ENCODE measurements at places on chromosomes 16 and 17.

DNA sequence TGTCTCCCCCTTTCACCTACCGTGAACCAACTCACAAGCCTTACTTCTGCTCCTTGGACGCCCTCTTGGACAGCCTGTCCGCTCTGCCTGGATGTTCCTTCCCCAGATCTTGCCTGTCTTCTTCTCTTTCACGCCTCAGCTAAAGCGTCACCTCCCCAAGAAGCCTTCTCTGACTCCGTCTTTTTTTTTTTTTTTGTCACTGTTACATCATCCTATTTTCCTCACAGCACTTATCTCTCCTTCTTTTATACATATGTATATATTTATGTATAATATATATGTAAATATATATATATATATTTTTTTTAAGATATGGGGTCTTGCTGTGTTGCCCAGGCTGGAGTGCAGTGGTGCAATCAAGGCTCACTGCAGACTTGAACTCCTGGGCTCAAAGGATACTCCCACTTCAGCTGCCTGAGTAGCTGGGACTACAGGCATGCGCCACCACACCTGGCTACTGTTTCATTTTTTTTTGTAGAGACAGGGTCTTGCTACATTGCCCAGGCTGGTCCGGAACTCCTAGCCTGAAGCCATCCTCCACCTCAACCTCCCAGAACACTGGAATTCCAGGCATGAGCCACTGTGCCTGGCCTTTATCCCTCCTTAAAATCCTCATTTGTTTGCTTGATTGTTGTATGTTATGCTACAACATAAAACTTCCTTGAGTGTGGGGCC is 16.5 kb upstream of the AKTIP start:
- no peak for DNase-seq

DNA sequence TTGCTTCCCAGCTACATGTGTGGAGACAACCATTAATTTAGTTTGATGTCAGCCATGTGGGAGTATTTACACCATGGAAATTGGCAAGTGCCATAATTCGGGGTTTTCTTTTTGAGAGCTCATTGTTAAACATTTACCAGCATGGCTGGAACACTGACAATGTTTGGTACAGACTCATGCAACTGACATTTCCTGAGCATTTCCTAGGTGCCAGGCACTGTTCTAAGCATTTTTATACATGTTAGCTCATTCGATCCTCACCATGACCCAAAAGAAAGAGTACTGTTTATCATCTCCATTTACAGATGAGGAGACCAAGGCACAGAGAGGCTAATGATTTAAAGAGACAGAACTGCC is 86.9 kb downstream of the FOXL1 start:
- DNase-seq: no peak

- DNase-seq: no peak
Observed at GRCh38 chr16:5885521-5885920, 787.9 kb upstream of the EEF2KMT start.

GRCh38 chr17:72566671-72567484 is 446.1 kb downstream of the SOX9 start:
- no peak for DNase-seq

DNA sequence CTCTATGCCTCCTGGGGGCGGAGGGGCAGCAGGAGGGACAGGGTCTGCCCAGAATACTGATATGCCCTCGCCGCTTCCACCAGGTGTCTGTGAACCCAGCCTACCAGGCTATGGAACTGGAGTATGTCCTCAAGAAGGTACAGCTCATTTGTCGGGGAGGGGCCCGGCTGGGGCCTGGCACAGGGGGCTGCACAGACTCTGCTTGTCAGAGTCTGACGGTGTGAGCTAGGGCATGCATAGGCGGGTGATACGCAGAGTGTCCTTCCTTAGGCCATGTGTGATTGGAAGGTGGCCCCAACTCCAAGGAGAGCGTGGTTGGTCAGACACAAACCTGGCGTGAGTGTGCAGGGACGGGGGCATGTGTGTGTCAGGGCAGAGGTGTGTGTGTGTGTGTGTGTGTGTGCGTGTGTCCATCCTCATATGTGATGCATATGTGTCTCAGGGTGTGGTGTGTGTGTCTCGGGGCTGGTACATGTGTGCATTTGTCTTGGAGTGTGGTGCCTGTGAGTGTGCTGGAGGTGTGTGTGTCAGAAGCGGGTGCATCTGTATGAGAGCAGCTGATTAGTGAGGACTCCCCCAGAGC is 7.0 kb downstream of the CHAD start:
- no peak for DNase-seq

GRCh38 chr16:18958621-18959029 is 25.1 kb upstream of the TMC7 start:
- DNase-seq: no peak

DNA sequence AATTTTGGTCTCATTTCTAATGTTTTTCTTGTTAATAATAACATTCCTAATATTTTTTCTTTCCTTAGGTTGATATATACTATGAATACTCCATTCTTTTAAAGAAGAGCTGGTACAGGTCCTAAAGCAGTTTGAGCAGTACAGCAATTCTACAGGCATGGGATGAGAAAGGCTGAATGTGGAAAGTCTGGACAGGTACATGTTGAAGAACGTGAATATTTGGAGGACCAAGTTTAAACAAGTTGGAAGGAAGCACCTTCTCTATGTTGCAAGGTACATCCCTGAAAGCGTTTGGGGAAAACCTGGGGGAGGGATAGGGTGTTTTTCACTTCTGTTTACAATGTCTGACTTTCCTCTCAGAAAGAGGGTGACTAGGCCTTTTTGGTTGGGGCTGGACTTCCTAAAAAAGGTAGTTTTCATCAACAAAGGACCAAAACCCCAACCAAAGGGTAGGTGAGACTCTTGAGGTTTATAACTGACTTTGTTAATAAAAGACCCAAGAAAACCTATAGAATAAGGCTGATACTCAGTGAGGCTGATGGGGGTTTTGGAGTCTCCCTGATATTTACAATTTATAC is 95.9 kb upstream of the AXIN2 start:
- DNase-seq: no peak

GRCh38 chr16:26598061-26598460 is 468.7 kb upstream of the C16orf82 start:
- DNase-seq: no peak

GRCh38 chr17:64676763-64677162 is 14.7 kb upstream of the SMURF2 start:
- no peak for DNase-seq

DNA sequence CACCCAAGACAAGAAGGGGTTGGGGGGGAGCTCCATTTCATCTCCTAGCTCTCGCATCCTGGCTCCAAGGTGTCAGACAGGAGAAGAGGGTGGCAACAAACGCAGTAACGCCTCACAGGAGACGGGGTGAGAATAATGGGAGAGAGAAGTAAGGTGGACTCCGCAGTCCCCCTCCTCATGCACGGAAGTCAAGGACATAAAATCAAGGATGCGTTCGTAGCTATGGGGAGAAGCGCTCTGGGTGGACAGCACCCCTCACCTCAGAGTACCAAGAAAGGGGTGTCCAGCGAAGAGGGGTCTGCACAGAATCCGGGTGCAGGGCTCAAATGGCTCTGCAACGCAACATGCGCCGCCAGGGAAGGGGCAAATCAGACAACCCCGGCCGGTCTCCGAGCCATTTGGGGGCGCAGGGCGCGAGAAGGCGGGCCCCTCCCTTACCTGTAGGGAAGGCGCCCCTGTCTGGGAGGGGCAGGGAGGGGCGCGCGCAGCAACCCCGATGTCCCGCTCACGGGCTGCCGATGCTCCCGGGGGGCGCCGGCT is 555 bp downstream of the HDAC5 start:
- no peak for DNase-seq

- no peak for DNase-seq
Observed at GRCh38 chr16:23843143-23843542, 7.4 kb downstream of the PRKCB start.

DNA sequence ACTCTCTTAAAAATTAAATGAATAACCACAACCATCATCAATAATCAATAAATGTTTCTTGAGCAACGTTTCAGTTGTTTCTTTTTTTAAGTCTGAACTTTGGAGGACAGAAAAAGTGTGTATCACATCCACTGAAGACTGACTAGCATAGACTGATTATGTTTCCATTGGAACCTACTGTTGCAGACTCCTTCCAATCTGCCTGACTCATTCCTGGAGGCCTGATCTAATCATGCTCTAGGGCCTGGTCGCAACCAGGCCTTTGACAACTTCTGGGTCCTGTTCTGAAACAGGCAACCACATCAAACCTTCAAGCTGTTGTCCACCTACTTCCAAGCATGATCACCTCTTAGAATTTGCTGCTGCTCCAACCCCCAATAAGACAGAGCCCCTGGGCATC is 109.2 kb upstream of the NUDT7 start:
- no peak for DNase-seq

GRCh38 chr16:81388357-81388756 is 56.3 kb upstream of the CMIP start:
- DNase-seq: no peak

GRCh38 chr17:49850772-49851386 is 3.0 kb upstream of the TAC4 start:
- DNase-seq: no peak

DNA sequence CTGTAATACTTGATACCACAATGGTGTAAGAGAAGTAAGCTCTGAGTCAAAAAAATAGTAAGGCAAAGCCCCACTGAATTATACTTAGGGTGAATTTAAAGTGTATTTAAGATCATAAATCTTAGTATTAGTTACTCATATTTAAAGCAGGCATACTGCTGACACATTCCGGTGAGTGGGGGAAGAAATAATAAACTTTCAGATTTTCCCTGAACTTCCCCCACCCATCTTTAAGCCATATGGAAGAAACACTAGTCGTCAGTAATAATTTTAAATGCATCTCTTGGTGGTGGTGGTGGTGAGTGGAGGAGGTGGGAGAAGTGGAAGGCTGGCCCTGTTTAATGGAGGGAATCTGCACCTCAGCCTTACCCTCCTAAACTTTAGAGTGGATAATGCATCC is 20.5 kb downstream of the MPHOSPH6 start:
- DNase-seq: no peak

- no peak for DNase-seq
Observed at GRCh38 chr17:72053036-72053435, 67.8 kb upstream of the SOX9 start.

DNA sequence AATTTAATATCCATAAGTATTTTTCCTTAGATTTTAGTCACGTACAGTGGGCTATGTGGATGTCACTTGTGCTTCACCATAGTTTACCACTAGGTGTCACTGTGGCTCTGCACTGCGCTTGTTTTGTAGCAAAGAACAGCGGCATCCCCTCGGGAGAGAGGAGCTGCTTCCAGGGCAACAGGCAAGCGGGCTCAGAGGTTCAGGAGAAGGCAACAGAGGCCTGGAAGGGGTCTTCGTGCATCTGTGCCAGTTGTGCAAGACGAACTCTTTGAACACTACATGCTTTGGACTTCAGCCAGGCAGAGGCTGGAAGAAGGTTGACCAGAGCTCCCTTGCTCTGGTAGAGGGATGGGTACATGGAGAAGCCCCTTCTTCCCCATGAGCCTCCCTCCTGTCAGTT is 20.6 kb downstream of the CYB561 start:
- peak; percentile 79 for DNase-seq

GRCh38 chr17:64747938-64748540 is 85.9 kb upstream of the SMURF2 start:
- DNase-seq: peak; percentile 61

- DNase-seq: no peak
Observed at GRCh38 chr17:58281511-58282011, 826 bp upstream of the MPO start.

GRCh38 chr16:76634847-76635697 is 357.9 kb downstream of the CNTNAP4 start:
- DNase-seq: no peak

DNA sequence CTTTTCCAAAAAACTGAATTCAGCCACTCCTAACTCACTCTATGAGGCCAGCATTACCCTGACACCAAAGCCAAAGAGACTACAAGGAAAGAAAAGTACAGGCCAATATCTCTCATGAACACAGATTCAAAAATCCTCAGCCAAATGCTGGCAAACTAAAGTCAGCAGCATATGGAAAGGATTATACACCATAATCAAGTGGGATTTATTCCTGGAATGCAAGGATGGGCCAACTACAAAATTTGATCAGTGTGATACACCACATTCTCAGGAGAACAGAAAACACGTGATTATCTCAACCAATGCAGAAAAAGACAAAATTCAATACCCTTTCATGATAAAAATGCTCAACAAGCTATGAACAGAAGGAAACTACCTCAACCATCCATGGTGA is 7.7 kb upstream of the AATK start:
- no peak for DNase-seq

DNA sequence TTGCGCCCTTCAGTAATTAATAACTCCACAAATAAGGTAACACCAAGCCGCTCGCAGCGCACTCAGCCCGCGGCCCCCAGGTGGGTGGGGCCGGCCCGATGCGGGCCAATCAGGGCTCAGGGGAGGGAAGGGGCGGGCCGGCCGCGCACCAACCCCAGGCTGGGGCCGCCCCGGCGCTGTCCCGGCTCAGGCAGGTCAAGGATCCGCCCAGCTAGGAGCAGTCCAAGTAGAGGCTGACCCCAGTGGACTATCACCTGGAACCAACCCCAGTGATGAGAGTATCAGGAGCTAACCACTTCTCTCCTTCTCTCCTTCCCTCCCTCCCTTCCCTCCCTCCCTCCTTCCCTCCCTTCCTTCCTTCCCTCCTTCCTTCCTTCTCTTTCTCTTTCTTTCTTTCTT is 110.8 kb downstream of the C16orf78 start:
- DNase-seq: peak; percentile 33

- no peak for DNase-seq
Observed at GRCh38 chr16:28821874-28822519, 802 bp upstream of the ATXN2L start.

DNA sequence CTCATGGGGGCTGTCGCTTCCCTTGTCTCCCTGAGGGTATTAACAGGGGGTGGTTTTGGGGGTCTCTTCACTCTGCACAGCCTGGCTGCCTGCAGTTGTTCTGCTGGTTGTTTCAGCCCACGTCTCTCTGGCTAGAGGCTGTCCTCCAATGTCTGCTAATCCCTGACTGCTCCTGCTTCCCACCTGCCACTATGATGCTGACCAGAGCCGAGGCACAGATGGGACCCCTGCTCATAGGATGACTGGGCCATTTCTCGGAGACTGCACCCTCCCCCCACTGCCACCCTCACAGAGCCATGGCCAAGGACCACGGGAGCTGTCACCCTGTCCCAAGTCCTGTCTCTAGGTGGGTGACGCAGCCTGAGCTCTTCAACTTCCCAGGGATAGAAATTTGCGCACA is 1.6 kb upstream of the ACSF3 start:
- DNase-seq: no peak

DNA sequence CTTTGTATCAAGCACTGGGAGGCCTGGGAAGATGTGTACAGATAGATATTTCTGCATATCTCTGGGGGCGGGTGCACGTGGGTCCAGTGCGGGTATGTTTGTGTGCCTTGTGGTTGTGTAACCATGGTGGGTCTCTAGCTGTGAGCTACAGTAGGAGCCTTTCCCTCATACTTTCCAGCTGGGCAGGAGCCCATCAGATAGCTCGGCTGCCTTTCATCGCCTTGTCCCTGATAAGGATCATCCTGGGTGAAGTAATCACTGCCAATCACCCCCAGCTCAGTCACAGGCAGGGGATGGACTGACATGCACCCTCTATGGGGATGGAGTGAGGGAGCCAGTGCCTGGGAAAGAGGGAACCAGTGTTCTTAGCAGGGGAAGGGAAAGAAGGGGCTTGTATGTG is 3.2 kb upstream of the SCRN2 start:
- no peak for DNase-seq

GRCh38 chr17:77968788-77969187 is 10.3 kb downstream of the TNRC6C start:
- DNase-seq: no peak

All from kidney capillary endothelial cell (primary cell).